T-cell (primary cell): ENCODE measurements at places on chromosomes 12 and 14. TPM values are rescaled to one million over a fixed set of nuclear protein-coding genes. Genes with fewer than 3 reads are reported as not detected.

GRCh38 chr12:110849221-110849620 is 2.4 kb downstream of the CCDC63 start:
- DNase-seq = no peak

DNA sequence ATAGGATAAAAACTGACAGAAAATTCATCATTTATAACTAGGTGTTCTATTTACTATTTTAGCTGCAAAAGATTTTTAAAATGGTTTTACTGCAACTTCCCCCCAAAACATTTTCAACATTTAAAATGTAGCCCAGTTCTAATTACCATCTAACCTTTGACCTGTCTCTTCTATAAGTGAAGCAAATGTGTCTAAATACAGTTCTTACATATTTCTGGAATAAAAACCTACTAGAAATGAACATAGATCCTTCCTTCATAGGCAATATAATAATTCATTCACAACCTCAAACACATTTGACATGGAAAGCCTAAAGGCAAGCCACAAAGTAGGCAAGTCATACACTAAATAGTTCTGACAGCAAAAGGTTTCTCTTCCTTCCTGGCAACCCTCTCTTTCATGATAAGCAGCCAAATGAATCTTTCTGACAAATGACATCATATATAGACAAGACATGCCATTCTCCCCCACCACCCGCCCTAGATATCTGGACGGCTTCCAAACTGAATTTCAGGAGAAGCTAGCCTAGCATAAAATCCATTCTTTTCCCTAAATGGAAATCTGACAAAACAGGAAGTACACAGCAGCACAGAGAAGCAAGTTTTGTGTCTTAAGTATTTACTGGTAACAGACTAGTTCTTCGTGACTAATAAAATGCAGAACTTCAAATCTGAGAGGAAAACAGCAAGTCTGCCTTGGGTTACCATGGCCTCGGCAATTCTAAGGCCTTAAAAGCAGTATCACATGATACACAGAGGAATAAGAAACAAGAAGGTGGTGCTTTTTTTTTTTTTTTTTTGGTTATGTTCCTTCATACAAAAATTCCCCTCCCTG is 17.2 kb upstream of the ARID4A start:
- DNase-seq = no peak

DNA sequence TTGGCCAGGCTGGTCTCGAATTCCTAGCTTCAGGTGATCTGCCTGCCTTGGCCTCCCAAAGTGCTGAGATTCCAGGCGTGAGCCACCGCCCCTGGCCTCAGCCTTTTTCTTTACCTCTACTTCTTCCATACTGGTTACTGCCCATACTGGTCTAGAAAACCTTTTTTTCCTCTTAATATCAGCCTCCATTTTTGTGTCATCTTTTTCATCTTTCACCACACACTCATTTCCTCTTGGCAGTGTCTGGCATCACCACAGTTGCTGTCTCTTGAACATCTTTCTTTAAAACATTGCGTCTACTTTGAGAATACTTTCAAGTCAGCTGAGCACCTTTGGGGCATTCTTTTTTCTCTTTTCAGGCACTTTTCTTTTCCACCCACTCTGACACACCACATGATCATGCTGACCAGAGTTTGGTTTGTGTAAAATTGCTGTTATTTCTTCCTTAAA is 32.7 kb downstream of the DDX47 start:
- DNase-seq = no peak

- DNase-seq = peak; percentile 32
Measured at GRCh38 chr12:120534703-120535655, 823 bp downstream of the RNF10 start.

DNA sequence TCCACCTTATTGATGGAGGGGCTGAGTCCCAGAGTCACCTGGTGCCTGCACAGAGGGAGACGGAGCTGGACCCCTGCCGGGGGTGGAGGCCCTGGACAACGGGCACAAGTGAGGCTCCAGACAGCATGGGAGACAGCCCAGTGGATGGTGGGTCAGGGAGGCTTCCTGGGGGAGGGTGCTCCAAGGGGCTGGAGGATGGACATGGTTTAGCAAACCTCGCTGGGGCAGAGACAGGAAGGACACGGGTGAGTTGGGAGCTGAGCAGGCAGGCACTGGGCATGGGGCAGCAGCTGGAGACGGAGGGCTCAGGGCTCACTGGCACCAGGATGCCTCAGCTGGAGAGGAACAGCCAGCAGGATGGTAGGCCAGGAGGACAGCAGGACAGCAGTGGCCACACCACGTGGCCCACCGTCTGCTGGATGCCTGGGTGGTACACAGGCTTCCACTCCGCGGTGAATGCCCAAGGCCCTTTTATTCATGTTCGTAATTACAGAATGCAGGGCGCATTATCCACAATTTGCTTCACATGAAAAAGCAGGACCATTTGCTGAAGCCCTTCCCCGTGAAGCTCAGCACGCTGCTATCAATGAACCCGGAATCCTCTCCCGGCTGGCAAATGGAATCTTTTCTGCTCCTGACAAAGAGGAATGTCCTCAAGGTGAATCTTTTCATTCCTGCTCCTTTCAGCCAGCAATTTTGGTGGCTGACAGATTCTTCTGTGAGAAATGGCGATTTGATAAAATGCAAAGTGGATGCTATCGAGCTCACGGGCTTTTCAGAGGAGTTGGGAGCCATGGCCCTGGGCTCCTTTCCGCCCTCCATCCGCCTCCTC is 138.1 kb upstream of the C14orf180 start:
- DNase-seq = no peak

DNA sequence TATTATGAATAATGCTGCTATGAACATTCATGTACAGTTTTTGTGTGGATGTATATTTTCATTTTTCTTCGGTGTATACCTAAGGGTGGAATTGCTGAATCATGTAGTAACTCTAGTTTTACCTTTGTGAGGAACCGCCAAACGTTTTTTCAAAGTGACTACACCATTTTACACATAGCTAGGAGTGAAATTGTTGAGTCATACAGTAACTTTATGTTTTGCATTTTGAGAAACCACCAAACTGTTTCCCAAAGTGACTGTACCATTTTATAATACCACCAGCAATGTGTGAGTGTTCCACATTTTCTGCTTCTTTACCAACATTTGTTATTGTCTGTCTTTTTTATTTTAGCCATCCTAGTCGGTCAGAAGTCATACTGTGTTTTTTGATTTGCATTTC is 3.1 kb upstream of the TPH2 start:
- DNase-seq = no peak

GRCh38 chr12:50246873-50247612 is 36.3 kb downstream of the LIMA1 start:
- DNase-seq = no peak

DNA sequence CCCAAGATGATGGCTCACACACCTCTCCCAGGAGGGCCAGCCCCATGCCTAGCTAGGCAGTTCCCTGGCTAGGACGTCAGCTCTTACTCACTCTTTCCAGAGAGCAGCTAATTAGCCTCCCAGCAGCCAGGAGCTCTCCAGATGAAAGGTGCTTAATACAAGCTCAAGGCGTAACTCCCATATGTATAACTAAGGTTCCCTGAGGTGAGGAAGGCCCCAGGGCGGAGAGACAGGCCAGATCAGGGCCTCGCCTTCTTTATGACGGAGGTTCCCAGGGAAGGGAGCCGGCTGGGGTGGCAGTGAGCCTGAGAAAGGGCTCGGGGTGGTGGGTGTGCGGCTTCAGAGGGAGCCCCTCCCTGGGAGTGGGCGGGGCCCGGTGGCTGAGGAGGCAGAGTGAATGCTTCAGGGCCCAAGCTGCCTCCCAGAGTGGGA is 26.4 kb upstream of the ZFP36L1 start:
- no peak for DNase-seq

DNA sequence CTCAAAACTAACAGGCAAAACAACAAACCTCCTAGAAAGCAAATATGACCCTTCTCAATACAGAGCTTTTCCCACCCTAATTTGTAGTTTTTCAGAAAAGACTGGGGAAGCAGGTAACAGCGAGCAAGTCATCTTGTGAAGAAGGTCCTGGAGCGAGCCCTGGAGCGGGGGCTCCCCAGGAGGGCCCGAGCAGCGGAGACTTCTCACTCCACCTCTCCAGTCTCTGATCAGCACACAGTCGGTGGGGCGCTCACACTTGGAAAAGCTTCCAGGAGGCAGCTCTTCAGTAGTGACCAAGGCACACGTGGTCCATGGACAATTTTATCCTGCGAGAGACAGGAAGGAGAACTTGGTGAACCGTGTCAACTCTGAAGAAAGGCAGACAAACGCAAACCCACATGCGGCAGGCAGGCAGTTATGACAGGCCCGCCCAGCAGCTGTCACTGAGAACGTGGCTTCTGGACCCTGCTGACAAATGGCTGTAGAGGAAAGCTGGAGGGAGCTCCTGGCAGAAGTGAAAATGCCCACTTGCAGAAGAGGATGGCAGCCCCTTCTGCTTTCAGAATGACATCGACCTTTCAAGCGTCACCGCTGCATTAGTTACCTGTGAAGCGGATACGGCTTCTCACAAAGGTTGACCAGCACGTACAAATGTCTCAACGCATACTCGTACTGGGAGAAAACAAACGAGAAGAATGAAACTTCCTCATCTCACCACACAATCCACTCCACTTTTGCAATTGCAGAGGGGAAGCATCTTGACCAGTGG is 44.2 kb downstream of the LGMN start:
- DNase-seq = no peak

GRCh38 chr14:51518280-51518679 is 133.4 kb upstream of the FRMD6 start:
- DNase-seq = no peak

GRCh38 chr14:100738704-100739131 is 12.0 kb downstream of the DLK1 start:
- DNase-seq = no peak

GRCh38 chr14:43855556-43855955 is 651.5 kb downstream of the FSCB start:
- DNase-seq = no peak

DNA sequence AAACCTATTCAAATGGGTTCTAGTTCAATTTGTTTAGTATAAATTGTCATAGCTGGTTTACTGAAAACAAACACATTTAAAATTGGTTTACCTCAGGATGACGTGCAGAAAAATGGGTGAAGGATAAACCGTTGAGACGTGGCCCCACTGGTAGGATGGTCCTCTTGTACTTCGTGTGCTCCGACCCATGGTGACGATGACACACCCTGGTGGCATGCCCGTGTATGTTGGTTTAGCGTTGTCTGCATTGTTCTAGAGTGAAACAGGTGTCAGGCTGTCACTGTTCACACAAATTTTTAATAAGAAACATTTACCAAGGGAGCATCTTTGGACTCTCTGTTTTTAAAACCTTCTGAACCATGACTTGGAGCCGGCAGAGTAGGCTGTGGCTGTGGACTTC is 8.3 kb downstream of the CALM1 start:
- DNase-seq = no peak

- no peak for DNase-seq
Measured at GRCh38 chr12:45977620-45978019, 12.8 kb downstream of the SCAF11 start.

DNA sequence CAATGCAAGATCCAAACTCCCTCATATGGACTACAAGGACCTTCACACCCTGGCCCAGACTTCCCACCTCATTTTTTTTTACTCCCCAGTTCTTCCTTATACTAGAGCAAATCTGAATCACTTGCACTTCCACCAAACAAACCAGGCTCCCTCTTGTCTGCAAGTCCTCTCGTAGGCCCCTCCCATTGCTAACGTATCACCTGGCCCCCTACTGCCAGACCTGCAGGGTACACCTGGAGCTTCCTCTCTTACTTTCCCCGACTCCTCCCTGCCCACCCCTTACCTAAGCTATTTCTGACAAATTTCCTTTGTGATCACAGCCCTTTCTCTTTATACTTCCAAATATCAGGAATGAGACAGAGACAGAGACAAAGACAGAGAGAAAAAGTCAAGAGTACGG is 463.9 kb downstream of the GALC start:
- no peak for DNase-seq

GRCh38 chr12:108241986-108242703 is 97.0 kb downstream of the CMKLR1 start:
- DNase-seq = no peak

DNA sequence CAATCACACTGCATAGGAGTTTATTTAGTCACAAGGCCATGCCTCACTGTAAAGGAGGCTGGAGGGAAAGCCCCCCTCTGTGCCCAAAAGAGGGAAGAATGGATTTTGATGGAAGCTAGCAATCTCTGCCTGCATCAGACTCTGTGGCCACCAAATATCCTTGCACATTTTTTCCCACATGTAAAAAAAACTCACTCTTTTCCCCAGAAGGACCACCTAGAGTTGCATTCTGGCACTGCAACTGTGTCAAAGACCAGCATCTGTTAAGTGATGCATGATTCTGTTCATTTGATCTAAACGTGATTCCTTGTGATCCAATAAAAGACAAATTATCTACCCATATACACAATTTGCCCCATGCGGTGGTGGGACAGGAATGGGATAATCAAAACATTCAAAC is 8.0 kb downstream of the RHOJ start:
- no peak for DNase-seq

DNA sequence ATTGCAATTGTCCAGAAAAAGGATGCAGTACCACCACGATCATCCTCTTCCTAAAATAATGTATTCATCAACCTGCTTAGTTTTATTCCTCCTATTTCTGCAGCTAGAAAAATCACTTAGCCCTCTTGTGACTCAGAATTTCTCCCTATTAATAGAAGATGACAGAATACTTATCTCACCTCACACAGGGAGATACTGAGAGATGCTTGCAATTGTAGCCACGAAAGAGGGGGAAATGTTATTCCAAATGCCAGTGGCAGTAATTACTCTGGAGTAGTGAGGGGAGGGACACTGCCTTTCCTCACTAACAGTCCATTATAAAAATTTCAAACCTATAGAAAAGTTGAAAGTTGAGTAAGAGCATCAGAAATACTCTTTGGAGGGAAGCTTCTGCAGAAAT is 11.8 kb upstream of the DUSP6 start:
- DNase-seq = no peak

- DNase-seq = no peak
Measured at GRCh38 chr12:108855284-108856169, 1.9 kb downstream of the SSH1 start.

GRCh38 chr14:81728447-81728846 is 194.8 kb upstream of the SEL1L start:
- DNase-seq = no peak

DNA sequence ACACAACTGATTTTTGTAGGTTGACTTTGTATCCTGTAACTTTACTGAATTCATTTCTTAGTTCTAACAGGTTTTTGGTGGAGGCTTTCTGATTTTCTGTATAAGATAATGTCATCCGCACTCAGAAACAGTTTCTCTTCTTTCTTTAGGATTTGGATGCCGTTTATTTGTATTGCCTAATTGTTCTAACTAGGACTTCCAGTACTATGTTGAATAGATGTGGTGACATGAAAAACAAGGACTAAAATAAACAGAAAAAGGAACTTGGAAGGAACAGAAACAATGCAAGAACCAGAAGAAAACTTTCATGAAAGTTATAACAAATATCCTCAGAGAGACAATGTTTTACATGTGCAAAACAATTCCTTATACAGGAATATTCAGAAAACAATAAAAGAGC is 100.3 kb downstream of the GTF2A1 start:
- DNase-seq = no peak

The SMIM41 gene
- not detected for total RNA-seq

The BDKRB1 gene
- total RNA-seq = not detected

The CEBPE gene
- total RNA-seq = 0.62 TPM

The CCDC197 gene
- total RNA-seq = not detected
